ENCODE measurements at places on chromosomes 12 and 14. TPM values are rescaled to one million over a fixed set of nuclear protein-coding genes. Genes with fewer than 3 reads are reported as not detected.

SLC25A47 gene
- not detected for total RNA-seq

MIS18BP1 gene
- 18.5 TPM for total RNA-seq

- no peak for DNase-seq
Observed at GRCh38 chr12:52692254-52692653, 11.1 kb downstream of the KRT77 start.

CBLN3 gene
- total RNA-seq, result 2.2 TPM

DNA sequence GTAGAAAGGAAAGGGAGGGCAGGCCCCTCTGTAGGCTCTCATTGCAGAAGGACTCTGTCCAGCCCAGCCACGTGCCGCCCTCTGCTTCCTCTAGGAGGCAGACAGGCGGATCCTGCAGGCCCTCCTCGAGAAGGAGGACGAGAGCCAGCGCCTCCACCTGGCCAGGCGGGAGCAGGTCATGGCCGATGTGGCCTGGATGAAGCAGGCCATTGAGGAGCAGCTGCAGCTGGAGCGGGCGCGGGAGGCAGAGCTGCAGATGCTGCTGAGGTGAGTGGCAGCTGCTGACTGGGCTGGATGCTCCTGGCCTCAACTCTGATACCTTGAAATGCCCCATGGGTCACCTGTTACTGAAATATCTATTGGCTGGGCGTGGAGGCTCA is 10.9 kb downstream of the TCHP start:
- peak; percentile 8 for DNase-seq

PAH gene
- not detected for total RNA-seq

PGF gene
- 0.71 TPM for total RNA-seq

Measured in Caki2 (cell line).